ENCODE measurements at places on chromosomes 2 and 18.

DNA sequence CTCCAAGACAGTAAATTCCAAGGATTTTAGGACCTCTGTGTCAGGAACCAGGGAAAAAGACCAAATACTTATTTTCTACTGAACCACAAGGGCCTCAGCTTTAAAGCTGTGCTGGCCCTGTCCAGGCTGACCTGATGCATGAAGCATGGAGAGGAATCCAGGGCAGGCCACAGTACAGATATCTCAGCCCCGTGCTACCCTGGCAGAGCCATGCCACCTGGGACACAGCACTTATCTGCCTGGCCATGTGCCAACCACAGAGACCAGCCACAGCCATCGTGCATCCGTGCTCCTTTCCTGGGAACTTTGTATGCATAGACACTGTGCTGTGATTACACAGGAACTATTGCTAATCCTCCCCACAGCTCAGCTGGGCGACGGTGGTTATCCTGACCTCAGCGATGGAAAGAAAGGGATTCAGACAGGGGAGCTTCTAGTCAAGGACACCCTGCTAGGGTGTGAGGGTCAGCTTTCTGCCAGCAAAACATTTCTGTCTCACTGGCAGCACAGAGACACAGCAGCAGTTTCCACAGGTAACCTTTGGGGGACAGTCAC, 687.4 kb upstream of the ID2 start:
- no peak for DNase-seq

DNA sequence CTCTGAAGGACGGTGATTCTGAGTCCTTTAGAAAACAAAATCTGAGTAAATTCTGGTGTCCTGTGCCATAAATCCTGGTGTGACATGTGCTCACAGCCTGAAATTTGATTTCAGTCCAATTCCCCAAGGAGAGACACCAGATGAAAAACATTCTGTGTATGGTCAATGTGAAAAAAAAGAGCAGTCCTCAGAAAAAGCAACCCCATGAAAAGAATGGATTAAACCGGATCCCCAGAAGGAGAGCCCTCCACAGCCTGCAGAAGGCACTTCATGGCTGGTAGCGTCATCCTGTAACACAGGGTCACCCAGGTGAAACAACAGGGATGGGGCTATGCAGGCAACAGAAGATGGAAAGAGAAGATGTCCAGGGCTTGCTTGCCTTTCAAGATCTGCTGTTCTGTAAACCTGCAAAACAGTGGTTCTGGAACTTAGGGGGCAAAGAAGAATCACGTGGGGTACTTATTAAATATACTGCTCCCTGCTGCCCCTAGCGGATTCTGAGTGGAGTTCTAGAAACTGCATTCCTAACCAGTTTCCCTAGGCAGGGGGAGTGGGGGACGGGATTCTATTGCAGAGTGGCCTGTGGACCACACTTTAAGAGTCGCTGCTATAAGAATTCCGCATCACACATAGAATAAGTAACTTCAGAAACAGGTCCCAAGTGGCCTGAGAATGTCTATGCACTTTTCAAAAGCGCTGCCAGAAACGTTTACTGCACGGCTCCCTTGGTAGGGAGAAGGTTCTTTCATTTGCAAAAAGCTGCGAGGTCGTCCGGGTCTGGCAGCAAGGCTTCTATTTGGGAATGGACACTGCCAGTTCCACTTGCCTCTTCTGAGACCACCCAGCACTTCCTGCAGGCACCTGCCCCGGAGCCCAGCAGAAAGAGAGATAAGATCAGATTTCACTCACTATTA, 118.9 kb upstream of the ARL5A start:
- peak; percentile 6 for DNase-seq

DNA sequence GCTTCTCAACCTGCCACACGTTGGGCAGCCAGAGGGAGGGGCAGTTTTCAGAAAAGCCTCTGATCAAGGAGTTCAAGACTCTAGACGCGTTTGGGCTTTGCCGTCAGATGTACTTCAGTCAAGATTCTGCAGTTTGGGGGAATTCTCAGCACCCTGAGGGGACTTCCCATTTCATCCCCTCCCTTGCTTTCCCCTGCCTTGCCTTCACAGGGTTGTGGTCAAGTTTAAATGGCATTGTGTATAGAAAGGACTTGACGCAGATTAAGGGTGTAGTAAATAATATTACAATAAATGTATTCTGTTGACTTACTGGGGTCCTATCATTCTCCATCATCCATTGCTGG, 198.3 kb upstream of the NABP1 start:
- no peak for DNase-seq

DNA sequence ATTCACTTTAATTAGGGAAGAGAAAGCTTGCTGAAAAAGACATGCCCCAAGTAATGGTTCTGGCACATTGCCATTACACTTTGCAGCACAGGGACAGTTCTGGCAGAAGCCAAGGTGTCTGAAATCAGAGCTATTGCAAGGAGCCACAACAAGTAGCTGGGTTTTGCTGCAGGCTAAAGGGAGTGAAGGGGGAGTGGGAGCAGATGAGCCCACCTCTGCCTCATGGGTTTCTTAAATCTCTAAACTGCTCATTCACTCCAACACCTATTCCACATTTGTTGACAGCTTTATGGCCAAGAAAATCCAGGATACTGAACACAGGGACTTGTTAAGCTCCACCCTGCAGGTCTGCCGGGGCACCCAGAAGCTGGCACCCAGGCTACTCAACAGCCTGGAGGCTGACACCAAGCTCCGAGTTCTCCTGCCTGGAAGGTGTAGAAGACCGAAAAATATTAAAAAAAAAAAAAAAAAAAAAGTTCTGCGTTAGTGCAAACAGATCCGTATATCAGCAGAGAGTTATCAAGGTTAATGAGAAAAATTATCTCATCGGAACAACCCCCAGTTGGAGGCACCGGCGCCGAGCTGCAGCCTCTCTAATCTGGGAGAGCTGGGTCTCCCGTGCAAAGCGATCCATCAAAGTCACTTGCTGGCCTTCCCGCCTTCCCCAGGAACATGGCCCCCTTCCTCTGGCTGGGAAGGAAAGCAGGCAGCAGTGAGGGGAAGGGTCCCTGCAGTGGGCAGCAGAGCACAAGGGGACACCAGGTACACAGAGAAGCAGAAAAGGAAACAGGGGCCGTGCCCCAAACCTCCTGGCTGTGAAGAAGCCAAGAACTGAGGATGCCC, 123.7 kb downstream of the HNMT start:
- no peak for DNase-seq

DNA sequence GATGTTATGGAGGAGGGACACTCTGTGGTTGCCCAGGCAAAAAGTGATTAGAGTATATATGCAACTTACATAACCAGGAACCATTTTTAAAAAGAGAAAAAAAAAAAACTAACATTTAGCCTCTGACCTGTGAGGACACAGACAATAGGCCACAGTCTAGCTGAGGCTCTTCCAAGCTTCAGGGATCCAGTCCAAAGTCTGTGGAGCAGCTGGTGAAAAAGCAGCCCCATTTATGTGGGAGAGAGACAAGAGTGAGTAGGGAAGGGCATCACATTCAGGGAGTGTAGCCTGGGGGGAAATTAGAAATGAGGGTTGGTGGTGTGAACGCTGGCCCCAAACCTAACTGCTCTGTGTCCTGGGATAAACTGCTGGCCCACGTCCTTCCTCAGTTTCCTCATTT, 122.8 kb downstream of the MYO5B start:
- no peak for DNase-seq

DNA sequence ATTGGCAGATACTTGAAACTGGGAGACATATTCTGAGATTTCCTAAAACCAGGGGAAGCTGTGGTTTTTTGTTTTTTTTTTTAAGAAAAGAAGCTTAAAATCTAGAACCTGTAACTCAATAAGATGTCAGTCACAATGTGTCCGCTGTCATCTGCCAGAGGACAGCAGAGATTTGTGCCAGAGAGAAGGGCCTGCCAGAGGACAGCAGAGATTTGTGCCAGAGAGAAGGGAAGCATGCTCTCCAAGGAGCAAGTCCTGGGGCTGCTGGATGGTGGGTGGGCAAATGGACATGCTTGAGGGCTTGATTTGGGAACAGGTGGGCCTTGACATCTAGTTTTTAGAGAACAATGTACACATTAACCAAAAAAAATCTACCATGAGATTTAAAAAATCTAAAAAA, 77.9 kb downstream of the CCDC93 start:
- no peak for DNase-seq

- no peak for DNase-seq
Measured at GRCh38 chr2:8448824-8449556, 232.9 kb upstream of the ID2 start.

GRCh38 chr2:239611222-239611795, 210.5 kb upstream of the HDAC4 start:
- no peak for DNase-seq

DNA sequence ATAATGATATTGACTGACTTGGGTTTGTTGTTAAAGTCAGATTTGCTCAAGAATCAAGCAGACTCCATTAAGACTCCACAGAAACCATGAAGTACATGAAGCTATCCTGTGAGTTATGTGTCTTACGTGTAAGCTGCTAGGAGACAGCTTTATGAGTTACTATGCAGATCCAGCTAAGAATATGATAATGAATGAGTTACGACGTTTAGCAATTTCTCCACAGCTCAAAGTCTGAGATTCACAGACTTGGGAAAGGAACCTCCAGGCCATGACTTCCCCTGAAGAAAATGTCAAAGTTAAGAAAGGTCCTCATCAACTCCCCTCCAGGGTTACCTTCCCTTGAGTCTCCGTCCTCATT, 211.9 kb upstream of the HNRNPA3 start:
- DNase-seq = no peak

DNA sequence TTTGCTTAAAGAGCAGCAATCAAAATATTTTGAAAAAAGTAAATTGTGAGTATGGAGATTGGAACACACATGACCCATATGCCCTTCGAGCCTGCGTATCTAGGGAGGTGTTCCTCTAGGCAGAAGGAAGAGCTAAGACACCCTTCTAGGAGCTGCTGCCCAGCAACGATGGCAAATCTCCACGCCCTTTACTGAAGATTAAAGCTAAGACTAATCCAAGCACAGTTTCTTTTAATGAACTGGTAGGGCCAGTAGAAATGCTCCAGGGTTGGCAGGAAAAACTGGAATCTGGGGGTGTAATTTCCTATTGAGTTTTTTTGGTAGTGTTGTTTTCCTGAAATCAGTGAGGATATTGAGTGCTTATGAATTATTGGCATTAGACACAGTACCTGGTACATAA, 712 bp upstream of the SERPINB13 start:
- no peak for DNase-seq

- DNase-seq = no peak
Measured at GRCh38 chr2:120986898-120987650, 251.4 kb downstream of the GLI2 start.

DNA sequence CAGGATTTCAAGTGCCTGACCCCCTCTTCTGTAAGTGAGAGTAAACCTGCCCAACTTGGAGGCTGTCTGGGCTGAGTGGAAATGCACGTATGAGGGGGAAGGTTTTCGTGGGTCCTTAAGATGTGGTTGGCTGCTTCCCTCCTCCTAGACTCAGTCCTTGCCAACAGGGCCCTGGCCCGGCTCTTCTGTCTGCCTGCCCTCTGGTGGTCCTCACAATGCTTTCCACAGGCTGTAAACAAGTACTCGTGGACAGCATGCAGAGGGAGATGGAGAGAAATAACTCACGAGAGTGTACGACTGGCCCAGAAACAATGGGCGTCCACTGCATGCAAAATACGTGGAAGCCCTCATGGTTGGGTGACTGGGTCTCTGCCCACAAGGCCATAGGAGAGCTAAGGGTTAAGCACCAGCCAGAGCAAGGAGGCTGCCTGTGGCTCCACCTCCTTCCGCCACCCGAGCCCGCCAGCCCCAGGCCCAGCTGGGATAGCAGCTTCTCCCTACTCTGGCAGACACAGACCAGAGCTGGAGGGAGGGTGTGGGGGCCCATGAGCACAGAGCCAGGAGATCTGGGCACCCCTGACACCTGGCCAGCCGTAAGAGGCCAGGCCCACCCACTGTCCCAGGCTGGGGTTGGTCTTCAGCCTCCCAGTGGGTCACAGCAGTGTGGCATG, 17.0 kb upstream of the ARHGEF4 start:
- no peak for DNase-seq

- no peak for DNase-seq
Measured at GRCh38 chr2:226797289-226797988, 2.2 kb downstream of the IRS1 start.

GRCh38 chr2:128813352-128814034, 494.8 kb upstream of the HS6ST1 start:
- no peak for DNase-seq

GRCh38 chr2:2901384-2902345, 476.0 kb downstream of the EIPR1 start:
- DNase-seq = no peak

GRCh38 chr2:25881764-25882163, 3.5 kb upstream of the ASXL2 start:
- no peak for DNase-seq

DNA sequence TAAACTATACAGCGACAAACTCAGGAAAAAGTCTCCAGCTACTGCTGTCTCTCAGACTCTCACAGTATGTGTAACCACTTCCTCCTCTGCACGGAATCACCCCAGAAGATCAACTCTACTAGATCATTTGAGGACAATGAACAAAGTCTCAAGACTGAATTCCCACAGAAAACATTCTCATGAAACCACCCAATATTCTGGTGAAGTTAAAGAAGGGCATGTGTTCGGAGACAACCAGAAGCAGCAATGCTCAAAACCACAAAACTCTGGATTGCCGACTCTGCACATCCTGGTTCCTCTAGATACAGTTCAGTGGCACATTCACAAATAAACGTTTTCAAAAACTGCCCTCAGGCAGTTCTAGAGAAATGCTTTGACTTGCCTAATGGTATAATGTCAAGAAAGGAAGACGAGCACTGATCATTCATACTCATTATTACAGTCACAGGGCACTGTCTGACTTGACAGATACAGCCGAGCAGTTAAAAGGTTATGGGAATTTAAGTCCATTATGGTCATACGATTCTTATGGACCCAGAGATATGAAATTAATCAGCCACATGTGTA, 91.9 kb upstream of the STK17B start:
- peak; percentile 26 for DNase-seq

DNA sequence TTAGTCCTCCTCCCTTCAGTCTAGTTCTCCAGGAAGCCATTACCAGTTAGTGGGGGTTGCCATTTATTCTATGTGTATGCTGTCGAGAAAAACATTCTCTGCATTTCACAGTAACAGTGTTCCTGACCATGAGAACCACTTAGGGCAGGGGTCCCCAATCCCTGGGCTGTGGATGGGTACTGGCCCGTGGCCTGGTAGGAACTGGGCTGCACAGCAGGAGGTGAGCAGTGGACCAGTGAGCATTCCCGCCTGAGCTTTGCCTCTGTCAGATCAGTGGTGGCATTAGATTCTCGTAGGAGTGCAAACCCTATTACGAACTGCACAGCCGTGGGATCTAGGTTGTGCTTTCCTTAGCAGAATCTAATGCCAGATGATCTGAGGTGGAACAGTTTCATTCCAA, 15.8 kb downstream of the ITGA4 start:
- no peak for DNase-seq
